Gastrocnemius medialis (tissue), 4 donors: ENCODE measurements at places on chromosomes 5 and 9. TPM values are rescaled to one million over a fixed set of nuclear protein-coding genes. Genes with fewer than 3 reads are reported as not detected.

- H3K4me1 ChIP-seq = no peaks in the 10 kb centered on the region
- no peaks in the 10 kb centered on the region for H3K27me3 ChIP-seq
- no peak overlapping the region for H3K4me3 ChIP-seq
- H3K27ac ChIP-seq = no peak overlapping the region
- DNase-seq = no peak
Measured at GRCh38 chr5:162227075-162227474, 159.5 kb downstream of the GABRG2 start.

DNA sequence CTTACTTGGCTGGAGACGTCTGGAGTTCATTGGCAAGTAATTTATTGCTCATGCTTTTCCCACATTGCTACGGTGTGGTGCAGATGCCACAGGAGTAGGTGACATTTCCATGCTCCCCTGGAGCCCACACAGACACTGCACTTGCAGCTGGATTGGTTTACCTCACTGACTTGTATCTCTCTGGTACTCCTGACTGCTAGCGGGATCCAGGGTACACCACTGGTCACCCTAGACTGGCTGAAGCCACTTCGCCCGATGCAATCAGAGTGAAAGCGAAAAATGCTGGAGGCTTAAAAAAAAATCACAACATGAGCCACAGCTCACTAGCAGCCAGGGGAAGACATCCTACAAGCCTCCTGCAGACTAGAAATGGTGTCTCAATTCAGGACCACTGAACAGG, 32.6 kb upstream of the SLIT3 start:
- no peaks in the 10 kb centered on the region for H3K27me3 ChIP-seq
- H3K27ac ChIP-seq = no peak overlapping the region
- no peak overlapping the region for H3K4me3 ChIP-seq
- DNase-seq = no peak
- no peaks in the 10 kb centered on the region for H3K4me1 ChIP-seq

- H3K4me1 ChIP-seq = no peaks in the 10 kb centered on the region
- no peak overlapping the region for H3K4me3 ChIP-seq
- H3K36me3 ChIP-seq = no peaks in the 10 kb centered on the region
- H3K27me3 ChIP-seq = no peaks in the 10 kb centered on the region
- DNase-seq = no peak
Measured at GRCh38 chr5:130213607-130214006, 309.3 kb downstream of the CHSY3 start.

DNA sequence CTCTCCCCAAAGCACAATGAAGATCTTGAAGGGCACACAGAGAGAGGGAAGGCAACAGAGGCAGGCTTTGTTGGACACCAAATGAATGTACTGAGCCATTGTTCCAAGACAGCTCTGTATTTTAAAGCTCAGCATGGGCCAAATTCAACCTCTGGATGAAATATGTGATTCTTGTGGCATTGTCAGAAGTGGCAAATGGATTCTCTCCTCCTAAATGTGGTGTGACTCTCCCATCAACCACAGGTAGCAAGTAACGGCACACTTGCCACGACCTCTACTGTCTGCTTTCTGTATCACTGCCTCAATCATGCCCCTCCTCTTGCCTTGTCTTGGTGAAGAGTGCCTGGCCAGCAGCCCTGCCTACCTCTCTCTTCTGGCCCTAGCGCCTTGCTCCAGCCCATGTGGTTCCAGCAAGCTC, 6.1 kb upstream of the MOB3B start:
- H3K4me1 ChIP-seq = peaks cover 38% of the 10 kb centered on the region
- peak overlapping the region; percentile 90 for H3K27ac ChIP-seq
- DNase-seq = no peak
- no peaks in the 10 kb centered on the region for H3K36me3 ChIP-seq

DNA sequence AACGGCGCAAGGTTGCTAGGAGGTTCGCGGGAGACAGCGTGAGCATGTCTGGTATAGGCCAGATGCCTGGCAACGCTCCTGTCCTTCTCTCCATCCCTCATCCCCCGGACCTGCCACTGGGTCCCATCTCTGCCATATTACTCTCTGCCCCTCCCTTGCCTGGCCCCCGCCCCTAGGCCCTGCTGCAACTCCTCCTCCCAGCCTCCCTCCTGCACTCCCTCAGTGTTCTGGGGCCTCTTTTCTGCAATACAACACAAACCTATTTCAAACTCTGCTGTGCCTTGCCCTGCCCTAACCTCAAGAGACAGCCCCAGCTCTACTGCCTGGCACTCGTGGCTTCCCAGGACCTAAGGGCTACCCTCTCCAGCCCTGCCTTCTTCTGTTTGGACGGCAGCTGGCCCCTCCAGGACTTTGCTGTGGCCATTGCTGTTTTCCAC, 8.9 kb upstream of the DBN1 start:
- no peak for DNase-seq
- H3K4me3 ChIP-seq = no peak overlapping the region
- no peaks in the 10 kb centered on the region for H3K27me3 ChIP-seq
- peaks cover 70% of the 10 kb centered on the region for H3K4me1 ChIP-seq
- peak overlapping the region; percentile 81 for H3K27ac ChIP-seq
- H3K36me3 ChIP-seq = peaks cover 12% of the 10 kb centered on the region

GRCh38 chr5:9499498-9499876, 46.4 kb downstream of the SEMA5A start:
- no peak for DNase-seq
- no peak overlapping the region for H3K4me3 ChIP-seq
- H3K36me3 ChIP-seq = no peaks in the 10 kb centered on the region
- no peaks in the 10 kb centered on the region for H3K27me3 ChIP-seq

- H3K27ac ChIP-seq = no peak overlapping the region
- H3K4me3 ChIP-seq = no peak overlapping the region
- no peaks in the 10 kb centered on the region for H3K27me3 ChIP-seq
Measured at GRCh38 chr5:6159832-6160430, 218.4 kb downstream of the MED10 start.

- no peak for DNase-seq
- no peak overlapping the region for H3K27ac ChIP-seq
- H3K27me3 ChIP-seq = no peaks in the 10 kb centered on the region
- no peaks in the 10 kb centered on the region for H3K4me1 ChIP-seq
- no peak overlapping the region for H3K4me3 ChIP-seq
Measured at GRCh38 chr9:134299883-134300282, 26.4 kb upstream of the RXRA start.

DNA sequence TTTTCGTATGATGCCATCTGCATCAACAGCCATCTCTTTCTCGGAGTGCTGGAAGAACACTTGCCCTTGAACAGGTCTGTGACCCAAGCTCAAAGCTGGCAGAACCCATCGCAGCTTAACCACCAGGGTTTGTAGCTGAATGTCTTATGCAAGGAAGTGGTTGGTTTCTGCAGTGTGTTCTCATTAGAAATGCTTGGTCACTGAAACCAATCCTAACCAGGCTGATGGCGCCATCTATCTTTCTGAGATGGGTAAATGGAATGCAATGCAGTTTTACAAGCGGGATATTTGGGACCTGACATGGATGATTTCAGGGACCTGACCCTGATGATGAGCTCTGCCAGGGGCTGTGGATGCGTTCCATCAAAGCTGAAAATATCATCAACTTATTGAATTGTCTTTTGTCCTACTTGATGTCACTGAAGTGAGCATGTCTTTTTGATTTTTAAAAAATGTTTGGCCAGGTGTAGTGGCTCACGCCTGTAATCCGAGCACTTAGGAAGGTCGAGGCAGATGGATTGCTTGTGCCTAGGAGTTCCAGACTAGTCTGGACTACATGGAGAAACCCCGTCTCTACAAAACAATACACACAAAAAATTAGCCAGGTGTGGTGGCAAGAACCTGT, 28.7 kb downstream of the DMRT3 start:
- no peaks in the 10 kb centered on the region for H3K4me1 ChIP-seq
- H3K4me3 ChIP-seq = no peak overlapping the region
- H3K27me3 ChIP-seq = no peaks in the 10 kb centered on the region
- DNase-seq = no peak
- H3K36me3 ChIP-seq = no peaks in the 10 kb centered on the region

DNA sequence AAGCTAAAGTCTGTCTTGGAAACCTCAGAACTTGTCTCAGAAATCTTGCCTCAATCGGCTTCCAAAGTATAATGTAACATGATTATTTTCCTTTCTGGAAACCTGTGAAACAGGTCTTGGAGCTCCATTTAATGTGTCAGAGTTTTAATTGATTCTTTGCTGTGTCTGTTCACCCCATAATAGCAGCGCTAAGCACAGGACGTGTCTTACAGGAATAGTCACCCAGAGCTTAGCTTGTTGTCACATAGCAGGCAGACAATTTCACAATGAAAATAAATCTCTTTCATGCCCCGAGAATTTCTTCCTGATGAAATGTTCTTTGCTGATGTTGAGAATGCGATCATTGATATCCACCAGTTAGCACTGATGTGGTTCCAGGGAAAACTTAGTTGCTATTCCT, 40.2 kb upstream of the PTPN3 start:
- H3K27ac ChIP-seq = no peak overlapping the region
- no peaks in the 10 kb centered on the region for H3K36me3 ChIP-seq
- DNase-seq = no peak
- no peaks in the 10 kb centered on the region for H3K4me1 ChIP-seq

- peaks cover 16% of the 10 kb centered on the region for H3K36me3 ChIP-seq
- H3K4me1 ChIP-seq = no peaks in the 10 kb centered on the region
- no peaks in the 10 kb centered on the region for H3K27me3 ChIP-seq
- no peak for DNase-seq
Measured at GRCh38 chr9:120856700-120857099, 14.0 kb upstream of the PSMD5 start.

- no peaks in the 10 kb centered on the region for H3K36me3 ChIP-seq
- no peak for DNase-seq
- H3K27ac ChIP-seq = no peak overlapping the region
- peaks cover 12% of the 10 kb centered on the region for H3K4me1 ChIP-seq
Measured at GRCh38 chr5:41200506-41200905, 12.8 kb downstream of the C6 start.

- H3K4me3 ChIP-seq = no peak overlapping the region
- no peaks in the 10 kb centered on the region for H3K4me1 ChIP-seq
Measured at GRCh38 chr9:86637515-86637914, 283.3 kb upstream of the TUT7 start.

GRCh38 chr5:13990896-13991295, 46.4 kb upstream of the DNAH5 start:
- peaks cover 5% of the 10 kb centered on the region for H3K4me1 ChIP-seq
- no peak overlapping the region for H3K4me3 ChIP-seq
- no peak overlapping the region for H3K27ac ChIP-seq
- no peaks in the 10 kb centered on the region for H3K27me3 ChIP-seq
- no peak for DNase-seq
- no peaks in the 10 kb centered on the region for H3K36me3 ChIP-seq

- no peak for DNase-seq
- peaks cover 31% of the 10 kb centered on the region for H3K4me1 ChIP-seq
- no peaks in the 10 kb centered on the region for H3K27me3 ChIP-seq
- peak overlapping the region; percentile 67 for H3K27ac ChIP-seq
- H3K36me3 ChIP-seq = no peaks in the 10 kb centered on the region
Measured at GRCh38 chr5:125409234-125409860, 662.9 kb upstream of the ZNF608 start.

DNA sequence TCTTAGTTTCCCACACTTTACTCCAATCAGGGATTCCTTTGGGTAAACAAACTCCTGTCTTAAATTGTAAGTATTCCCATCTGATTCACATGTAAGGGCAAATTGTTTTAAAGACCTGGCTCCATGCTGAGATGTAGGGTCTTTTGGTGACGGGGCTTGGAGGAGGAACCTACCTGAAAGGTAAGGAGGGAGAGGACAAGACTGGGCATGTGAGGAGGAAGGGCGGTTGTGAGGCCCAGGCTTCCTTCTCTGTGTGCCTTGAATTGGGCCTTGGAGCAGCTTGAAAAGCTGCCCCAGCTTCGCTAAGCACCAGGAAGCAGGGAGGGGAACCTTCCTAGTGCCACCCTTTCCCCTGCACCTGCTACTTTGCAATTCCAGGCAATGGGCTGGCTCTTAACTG, 86.8 kb downstream of the C9orf152 start:
- H3K36me3 ChIP-seq = no peaks in the 10 kb centered on the region
- H3K4me1 ChIP-seq = peaks cover 20% of the 10 kb centered on the region
- H3K4me3 ChIP-seq = no peak overlapping the region
- DNase-seq = no peak
- no peaks in the 10 kb centered on the region for H3K27me3 ChIP-seq
- H3K27ac ChIP-seq = no peak overlapping the region

The ZNF354C gene
- 1.6 TPM for total RNA-seq

The PCDHGB2 gene
- 2.2 TPM for total RNA-seq

The PFN3 gene
- not detected for total RNA-seq

The HINT1 gene
- 325 TPM for total RNA-seq

The RELL2 gene
- not detected for total RNA-seq

The PCDHGA2 gene
- total RNA-seq = 0.92 TPM

The SPINK4 gene
- total RNA-seq = not detected

The IFNA21 gene
- not detected for total RNA-seq

The ZBED3 gene
- total RNA-seq = 1.0 TPM
